ENCODE measurements at places on chromosomes 6 and 20.

DNA sequence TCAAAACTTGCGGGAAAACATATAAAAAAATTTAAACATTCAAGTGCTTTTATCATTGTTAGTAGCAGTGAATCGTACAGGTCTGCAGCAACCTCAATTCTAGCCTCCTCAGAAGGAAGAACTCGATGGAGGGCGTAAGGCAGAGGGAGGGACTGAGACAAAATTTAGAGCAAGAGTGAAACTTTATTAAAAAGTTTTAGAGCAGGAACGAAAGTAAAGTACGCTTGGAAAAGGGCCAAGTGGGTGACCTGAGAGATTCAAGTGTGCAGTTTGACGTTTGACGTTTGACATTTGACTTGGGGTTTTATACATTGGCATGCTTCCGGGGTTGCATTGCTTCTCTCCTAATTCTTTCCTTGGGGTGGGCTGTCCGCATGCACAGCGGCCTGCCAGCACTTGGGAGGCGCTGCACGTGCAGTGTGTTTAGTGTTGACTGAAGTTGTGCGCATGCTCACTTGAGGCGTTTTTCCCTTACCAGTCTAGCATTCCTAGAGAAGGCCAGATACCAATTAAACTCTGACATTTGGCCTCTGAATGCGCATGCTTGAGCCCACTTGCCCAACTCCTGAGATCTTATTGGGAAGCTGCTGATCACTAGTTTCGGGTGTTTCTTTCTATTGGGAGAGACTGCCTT, 82.6 kb downstream of the TBX18 start:
- no peak for DNase-seq

GRCh38 chr6:118770112-118770788, 118.9 kb upstream of the CEP85L start:
- DNase-seq, result no peak

DNA sequence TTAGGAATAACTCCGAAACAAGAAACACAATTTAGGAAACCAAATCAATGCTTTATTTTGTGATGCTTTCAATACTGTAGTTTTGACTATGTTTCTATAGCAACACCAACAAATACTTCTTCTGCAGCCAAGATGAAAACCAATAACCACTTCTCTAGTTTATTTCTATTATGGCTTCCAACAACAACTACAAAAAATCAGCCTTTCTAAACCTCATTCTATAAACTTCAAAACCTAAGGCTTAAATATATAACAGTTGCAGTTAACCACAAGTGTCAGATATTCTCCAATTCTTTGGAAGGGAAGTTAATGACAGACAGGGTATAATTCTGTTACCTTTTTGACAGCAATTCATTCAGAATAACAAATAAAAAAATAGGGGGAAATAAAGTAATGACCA, 80.9 kb downstream of the EPB41L2 start:
- no peak for DNase-seq

DNA sequence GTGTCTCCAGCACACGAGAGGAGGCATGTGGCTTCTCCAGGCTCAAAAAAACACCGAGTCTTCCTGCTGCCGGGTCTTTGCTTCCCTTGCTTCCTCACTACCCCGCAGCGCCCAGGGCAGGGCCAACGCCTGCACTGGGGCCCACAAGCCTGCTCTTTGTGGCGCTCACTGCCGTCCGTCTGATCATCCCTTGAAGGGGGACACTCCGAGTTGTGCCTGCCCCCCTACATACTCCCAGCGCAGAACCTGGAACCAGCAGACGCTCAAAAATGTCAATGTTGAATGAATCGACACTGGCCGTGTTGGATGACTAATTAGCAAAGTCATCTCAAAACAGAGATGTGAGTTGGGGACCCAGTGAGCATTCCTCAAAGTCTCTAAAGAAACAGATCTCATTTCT, 8.1 kb upstream of the ARFGAP1 start:
- peak; percentile 2 for DNase-seq

- no peak for DNase-seq
These were observed 20.2 kb downstream of the GFOD1 start for GRCh38 chr6:13467216-13467600.

DNA sequence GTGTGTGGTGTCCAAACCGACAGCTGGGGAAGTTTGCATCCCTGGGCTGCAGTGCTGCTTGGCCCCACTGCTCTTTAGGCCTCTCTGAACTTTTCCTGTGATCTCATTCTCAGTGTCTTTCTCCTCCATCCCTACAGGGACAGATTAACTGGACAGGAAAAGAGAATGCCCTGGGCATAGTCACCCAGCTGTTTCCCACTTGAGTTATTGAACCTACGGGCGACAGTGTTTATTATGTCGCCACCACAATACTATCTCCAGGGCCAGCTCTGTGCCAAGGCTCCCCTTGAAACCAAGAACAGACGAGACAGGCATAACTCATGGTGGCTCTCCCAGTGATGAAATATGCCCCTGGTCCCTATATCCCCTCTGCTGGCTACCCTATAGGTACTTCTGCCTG, 147.8 kb upstream of the EPHA7 start:
- no peak for DNase-seq

DNA sequence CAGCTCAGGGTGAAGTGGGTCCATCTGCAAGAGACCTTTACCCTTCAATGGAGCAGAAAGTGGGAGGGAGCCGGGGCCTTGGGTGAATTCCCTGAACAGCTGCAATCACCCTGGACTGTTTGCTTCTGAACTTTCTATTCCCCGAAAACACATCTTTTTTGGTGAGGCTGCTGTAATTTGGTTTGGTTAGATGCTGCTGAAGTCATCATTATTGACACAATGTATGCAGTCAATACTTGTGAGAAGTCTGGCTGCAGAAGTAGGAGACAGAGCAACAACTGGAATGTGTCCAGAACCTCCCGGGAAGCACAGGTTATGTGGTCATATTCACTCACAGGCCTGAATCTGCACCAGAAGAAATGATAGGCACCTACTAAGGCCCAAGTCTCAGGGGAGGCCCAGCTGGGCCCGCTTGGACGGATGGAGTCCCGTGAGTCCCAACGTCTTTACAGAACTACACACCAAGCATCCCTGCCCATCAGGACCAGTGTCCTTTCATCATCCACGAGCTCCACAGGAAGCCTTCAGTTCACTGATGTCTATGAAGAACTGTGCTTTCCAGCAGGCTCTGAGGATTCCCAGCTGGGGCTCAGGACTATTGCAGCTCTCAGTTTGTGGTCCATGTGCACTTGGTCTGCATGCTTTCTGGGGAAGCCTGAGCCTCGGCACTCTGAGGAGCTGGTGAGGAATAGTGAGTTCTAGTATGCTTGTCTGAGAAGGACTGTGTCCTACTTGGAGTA, 177.6 kb downstream of the THBS2 start:
- no peak for DNase-seq

DNA sequence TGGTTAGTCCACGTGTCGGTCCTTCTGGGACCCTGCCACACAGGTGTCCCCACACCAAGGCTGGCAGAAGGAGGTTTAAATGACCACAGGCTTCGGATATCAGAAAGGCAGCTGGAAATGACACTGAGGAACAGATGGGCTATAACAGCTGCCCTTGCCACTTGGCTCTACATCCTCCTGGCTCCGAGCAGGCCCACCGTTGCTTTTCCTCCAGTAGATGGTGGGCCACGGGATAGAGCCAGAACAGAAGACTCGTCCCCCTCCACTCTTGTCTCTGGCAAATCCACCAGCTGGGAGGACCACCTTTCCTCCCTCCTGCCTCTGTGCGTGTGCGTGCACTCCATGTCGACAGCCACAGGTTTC, 17.6 kb downstream of the WRNIP1 start:
- no peak for DNase-seq

- no peak for DNase-seq
These were observed 33.1 kb upstream of the UBR2 start for GRCh38 chr6:42530751-42531150.

DNA sequence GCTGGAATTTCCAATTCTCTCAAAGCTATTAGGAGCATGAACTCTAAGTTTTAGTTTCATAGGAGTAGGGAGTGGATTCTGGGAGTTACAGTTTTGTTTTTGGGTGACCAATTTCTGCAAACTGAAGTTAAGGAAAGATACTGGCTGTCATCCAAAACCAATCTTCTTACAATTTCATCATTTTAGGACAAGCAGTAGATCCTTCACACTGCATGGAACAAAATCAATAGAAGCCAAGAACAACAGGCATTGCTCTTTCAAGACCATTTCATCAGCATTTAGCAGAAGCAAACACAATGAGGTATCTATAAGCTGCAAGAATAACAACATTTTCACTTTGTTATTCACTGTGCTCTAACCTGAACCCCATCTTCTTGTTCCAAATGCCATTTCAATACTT, 173.0 kb downstream of the GMDS start:
- no peak for DNase-seq

- DNase-seq, result no peak
These were observed 111.4 kb upstream of the PREP start for GRCh38 chr6:105514306-105514705.

GRCh38 chr6:116280161-116280932, 617 bp upstream of the TSPYL1 start:
- no peak for DNase-seq

DNA sequence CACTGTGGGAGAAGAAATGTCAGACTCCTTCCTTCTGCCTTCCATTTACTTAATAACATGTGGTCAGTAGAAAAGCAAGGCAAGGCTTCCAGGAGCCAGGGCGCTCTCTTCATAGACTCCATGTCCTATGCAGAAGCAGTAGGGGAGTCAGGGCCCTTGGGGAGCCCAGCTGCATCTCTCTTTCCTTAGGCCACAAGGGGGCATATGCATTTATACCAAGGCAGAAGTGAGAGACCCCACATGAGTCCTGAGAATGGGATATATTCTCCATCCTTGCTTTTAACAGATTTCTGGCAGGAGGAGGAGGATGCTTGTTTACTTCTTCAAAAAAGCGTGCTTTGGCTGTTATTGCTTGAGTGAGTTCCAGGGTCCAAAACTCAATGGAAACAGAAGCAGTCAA, 198.5 kb downstream of the HIVEP2 start:
- peak; percentile 33 for DNase-seq

GRCh38 chr20:23294166-23294565, 56.4 kb upstream of the NXT1 start:
- DNase-seq, result no peak

DNA sequence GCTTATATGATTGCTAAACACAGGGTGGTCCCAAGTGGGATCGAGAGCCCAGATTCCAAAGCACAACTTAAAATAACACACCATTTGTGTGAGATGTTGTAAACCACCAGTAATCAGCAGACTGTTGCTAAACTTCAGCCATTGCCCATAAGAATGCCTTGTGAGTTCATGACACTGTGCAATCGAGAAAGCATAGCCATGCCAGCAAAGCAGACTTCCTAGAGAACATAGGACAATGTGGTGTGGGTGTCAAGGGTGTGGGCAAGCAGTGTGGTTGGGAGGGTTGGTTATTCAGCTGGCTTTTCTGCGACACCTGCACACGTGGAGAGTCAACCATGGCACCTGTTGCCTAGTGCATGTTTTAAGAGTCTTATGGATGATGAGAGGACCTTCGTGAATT, 16.1 kb upstream of the CALHM6 start:
- DNase-seq, result no peak

DNA sequence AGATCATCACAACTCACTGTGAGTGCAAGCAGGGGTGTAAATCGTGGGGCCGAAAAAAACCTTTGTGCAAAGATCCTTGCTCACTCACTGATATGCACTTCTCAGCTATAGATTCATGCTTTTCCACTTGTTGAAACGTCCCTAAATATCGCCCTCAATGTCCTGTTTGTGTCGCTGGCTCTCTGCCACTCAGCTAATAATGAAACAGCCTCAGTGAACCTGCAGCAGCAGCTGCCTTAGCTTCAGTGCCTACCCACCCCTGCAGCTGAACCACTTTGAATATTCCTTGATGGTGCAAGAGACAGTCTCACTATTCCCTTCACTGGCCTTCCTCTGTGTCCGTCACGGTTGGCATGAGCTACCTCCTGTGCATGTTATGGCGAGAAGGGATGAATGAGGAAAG, 128.9 kb upstream of the NAA20 start:
- DNase-seq, result peak; percentile 46

DNA sequence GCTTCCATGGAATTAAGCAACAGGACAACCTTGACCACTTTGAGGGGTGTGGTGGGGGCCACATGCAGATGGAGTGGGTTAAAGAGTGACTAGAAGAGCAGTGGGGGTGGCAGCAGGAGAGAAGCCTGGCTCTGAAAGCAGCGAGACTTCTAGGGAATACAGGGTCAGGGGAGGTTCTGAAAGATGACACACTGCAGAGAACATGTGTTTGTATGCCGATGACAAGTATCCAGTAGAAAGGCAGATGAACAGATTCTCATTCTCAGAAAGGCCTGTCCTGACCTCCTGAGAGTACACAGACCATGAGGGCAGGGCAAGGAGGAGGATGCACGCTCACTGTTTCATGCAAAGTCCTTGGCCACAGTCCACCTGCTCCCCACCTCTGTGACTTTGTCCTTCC, 2.9 kb downstream of the LPA start:
- DNase-seq, result no peak

GRCh38 chr20:479487-479886, 17.2 kb upstream of the TBC1D20 start:
- DNase-seq, result no peak

DNA sequence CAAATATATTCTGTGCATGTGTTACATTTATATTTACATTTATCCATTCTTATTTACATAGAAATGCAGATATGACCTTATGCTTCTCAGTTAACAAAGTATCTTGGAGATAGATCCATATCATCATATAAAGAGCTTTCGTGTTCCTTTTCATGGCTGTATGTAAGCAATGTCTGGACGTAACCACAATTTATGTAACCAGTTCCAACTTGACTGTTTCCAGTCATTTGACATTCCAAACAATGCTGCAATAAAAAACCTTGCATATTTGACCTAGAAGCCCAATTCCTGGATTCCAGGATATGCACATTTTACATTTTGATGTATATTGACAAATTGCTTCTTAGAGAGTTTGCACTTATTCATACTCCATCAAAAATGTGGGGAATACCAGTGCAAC, 113.7 kb upstream of the F13A1 start:
- no peak for DNase-seq

DNA sequence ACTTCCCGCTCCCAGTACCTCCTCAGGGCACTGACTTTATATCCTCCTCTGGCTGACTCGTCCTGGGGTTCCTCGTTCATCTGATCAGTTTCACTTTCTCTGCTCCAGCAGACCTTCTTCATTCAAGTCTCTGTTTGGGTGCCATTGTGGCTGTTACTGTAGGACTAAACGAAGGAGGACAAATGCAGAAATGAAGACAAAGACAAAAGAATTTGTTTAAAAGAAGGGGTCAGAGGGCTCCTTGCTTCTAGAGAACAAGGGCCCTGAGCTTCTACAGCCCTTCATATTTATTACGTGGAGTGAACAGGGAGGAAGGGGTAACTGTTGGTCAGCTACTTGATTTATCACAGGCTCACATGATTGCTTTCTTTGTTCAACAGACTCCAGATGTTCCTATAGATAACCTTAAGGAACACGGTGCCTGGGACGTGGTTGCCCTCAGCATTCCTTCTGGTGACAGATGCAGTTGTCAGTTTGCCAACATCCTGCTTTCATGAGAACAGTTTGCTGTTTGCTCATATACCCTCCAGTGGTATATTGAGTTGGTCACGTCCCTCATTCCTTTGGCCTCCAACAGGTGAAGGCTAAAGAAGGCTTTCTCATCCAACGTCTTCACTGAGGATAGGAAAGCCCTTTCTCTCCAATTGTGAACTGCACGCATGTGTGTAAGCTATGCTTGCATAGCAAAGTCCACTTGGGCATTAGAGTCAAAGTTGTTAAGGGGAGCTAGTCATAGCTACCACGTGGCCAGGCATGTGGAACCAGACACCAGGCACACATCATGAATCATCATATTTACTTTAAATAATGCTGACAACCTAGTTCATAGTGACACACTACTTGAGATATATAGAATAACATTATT, 69.1 kb upstream of the BTN3A2 start:
- no peak for DNase-seq

GRCh38 chr6:16442031-16442430, 203.6 kb downstream of the GMPR start:
- DNase-seq, result no peak
